PC-3 (cell line): ENCODE measurements at places on chromosomes 6 and 20. TPM values are rescaled to one million over a fixed set of nuclear protein-coding genes. Genes with fewer than 3 reads are reported as not detected.

Gene KIF6
- total RNA-seq = 0.07 TPM in 1 of 2 replicates, not detected in the other

- DNase-seq = peak; percentile 7
Observed at GRCh38 chr6:125746731-125747588, 2.5 kb upstream of the HEY2 start.

DNA sequence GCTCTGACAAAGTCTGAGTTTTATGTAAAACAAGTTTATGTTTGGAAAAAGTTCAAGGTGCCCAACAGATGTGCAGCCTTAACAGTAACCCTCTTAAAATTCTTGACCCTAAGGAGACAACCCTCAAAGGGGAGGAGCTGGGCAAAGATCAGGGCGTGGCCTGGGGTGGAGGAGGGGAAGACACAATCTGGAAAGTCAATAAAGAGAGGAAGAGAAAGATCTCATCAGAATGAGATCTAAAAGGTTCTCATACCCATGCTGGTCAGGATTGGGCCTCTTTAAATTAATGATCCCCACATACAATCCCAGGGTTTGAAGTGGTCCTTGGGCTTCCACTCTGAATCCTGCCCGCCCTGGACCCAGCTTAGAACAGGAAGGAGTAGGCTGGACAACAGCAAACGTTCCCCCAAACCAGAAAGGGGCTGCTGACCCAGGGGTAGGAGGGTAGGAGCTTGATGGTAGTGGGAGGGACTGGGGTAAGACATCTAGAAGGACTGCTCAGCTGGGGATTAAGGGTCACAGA lies 33.0 kb downstream of the FOXP4 start:
- peak; percentile 44 for DNase-seq

- DNase-seq = no peak
Observed at GRCh38 chr20:1941226-1941625, 46.0 kb downstream of the SIRPA start.

GRCh38 chr6:130620338-130620781 lies 206.8 kb upstream of the SMLR1 start:
- peak; percentile 41 for DNase-seq

DNA sequence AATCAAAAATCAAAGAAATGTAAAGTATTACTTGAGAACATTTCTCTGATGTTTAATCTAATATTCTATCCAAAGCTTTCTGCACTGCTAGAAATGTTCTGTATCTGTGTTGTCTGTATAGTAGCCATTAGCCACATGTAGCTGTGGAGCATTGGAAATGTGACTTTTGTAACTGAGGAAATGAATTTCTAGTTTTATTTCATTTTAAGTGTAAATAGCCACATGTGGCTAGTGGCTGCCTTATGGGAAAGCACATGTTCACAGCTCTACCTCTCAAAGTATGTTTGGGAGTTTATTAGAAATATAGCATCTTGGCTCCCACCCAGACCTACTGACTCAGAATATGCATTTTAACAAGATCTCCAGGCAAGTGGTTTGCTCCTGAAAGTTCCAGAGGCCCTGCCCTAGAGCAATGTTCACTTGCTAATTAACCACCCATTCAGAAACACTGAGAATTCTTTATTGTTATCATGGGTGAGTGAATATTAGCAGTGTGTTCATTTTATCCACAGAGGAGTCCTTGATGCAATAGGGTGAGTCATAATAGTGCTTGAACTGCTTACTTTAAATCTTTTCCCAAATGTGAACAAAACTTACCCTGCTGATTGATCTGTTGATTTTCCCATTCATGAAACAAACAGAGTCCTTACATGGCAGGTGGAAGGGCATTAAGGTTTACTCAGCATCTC lies 282.7 kb downstream of the PLCB1 start:
- DNase-seq = peak; percentile 12

DNA sequence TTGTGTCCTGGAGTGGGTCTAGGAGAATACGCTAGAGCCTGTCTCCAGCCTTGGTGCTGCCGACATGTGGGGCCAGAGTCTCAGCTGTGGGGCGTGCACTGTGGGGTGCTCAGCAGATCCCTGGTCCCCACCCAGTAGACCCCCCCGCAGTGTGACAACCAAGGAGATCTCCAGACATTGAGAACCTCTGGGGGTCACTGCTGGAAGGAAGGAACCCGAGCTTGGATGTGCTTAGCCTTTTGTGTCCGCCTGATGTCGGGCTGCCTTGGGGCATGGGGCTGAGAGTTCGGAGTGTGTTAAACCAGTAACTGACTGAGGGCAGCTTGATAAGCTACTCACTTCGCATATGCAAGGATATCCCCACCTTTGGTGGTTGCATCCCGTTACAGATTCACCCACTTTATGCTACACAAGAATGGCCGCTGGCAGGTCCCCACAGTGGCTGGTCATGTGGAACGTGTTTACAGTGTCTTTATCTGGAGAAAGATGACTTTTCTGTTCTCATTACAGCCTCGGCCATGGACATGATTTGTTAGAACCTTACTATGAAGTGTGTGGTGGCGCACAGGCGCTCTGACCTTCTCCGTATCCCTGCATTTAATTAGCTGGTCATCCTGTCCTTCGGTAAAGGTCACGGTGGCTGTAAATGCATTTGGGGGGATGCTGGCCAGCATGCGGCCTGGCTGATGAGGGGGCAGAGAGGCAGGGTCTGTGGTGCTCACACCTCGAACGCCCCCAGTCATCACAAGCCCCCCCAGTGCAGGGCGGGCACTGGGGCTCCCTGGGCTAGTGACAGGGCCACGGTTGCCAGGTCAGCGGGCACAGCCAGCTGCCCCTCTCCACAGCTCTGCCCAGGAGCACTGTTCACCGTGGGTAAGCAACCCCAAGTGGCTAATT lies 366.8 kb downstream of the TAF4 start:
- no peak for DNase-seq

DNA sequence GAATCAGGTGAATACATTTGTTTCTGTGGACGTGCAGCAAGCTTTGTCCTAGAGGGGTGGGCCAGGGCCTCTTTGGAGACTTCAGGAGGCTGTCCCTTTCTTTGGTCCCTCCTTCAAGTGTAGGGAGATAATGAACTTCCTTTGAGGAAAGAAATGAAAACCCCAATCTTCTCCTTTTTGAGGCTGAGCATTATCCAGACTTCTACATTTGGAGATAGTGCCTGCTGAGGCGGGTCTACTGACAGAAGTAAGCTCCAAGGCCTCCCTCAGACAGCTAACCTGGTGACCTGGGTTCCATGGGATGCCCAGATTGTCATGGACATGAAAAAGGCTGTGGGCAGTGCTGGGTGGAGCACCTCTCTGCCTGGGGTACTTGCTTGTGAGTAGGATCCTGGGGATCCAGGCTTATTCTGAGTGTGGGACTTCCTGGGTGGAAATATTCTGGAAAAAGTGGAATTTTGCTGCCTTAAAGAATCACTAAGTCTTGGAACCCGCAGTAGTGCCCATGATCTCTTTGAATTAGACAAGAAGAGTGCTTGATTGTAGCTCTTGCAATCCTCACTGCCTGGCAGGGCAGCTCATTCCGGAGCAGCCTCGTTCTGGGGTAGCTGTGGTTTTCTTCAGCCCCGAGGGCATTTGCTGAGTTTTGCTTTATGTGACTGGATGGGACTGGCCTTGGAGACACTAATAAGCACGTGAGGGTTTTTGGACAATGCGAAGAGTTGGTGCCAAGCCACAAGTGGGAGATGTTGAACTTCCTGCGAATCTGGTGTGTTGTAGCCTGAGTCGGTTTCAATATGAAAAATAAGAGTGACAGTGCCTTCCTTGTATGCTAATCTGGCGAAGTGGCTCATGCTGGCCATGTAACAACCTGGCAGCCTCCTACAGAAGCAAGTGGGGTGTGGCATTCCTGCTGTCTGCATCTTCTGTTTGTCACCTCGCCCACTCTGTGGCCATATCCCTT lies 28.1 kb downstream of the SNRNP48 start:
- DNase-seq = peak; percentile 83

DNA sequence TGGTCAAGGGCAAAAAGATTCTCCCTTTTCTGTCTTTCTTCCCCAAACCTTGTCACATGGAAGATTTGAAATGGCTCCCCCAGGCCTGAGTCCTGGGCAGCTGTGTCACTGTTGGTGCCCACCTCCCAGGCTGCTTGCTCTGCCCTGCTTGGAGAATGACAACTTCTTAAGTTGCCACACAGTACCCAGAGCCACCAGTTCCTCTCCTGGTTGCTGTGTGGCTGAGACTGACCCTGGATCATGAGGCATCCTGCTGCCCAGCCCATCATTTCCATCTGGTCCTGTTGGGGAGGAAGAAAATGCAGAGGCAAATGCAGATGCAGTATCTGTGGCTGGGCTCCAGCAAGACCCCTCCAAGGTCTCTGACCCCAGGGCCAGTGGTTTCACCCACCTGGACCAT lies 113.7 kb downstream of the PHACTR3 start:
- no peak for DNase-seq
